ENCODE measurements at places on chromosomes 1 and 21.

- no peak for DNase-seq
Observed at GRCh38 chr21:23281917-23282316, 2283.7 kb downstream of the NCAM2 start.

DNA sequence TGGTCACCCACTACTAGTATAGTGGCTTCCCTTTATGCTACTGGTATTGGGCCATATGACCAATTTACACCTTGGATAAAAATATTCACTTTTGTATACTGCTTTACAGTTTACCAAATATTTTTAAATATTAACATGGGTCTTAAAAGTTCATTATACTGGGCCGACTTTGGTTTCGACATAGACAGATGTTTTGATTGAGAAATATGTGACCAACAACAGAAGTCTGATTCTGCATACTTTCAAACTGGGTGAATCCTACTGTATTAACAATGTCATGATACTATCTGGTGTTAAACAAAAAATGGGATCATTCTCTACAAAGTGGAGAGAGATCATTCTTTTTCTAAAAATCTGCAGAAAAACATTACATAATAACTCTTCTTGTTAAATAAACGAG, 134.8 kb downstream of the AKT3 start:
- DNase-seq, result no peak

DNA sequence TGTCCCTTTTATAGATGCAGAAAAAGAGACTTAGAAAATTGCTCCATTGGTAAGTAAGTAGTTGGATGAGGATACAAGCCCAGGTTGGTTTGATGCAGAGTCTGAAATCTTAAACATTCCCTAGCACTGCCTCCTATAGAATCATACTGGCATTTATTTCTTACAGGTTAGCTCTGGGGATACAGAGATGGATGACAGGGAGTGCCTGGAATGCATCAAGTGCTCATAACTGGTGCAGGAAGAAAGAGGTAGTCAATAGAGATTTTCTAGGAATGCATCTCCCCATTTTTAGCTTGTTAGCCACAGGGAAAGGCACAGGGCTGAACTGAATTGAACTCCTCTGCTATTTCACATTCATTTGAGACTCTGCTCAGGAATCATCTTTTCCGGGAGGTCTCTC, 269.0 kb upstream of the USP24 start:
- DNase-seq, result no peak

DNA sequence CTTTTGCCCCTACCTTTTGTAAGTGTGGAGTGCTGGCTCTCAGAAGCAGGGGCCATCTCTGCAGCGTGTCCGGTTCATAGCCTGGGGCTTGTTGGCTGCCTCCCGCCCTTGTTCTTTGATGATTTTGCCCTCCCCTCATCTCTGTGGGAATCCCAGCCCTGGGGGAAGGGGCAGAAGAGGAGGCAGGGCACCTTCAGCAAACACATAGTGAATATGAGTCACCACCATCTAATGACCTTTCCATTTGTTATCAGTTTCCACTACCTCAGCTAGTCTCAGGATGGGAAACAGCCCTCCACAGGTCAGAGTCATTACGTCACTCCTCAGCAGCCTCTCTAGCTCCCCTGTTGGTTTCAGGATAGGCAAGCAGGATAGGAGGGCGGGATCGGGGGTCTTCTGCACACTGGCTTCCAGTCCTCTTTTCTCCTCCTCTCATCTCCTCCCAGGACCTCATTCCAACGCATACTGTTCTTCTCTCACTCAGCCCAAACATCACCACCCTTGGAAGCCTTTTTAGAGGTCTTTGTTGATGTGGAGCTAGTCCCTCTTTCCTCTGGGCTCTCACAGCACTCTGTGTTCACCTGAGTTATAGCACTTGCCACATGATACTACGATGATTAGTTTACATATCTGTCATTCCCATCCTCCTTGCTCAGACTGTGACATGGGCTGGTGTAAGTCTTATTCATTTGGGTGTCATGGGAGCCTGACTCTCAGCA, 15.8 kb downstream of the GADD45A start:
- DNase-seq, result no peak

- no peak for DNase-seq
Observed at GRCh38 chr1:112927462-112927990, 28.5 kb downstream of the SLC16A1 start.

- no peak for DNase-seq
Observed at GRCh38 chr1:53892911-53893310, 1.1 kb upstream of the DIO1 start.

GRCh38 chr1:48665708-48666407, 110.8 kb downstream of the BEND5 start:
- no peak for DNase-seq

GRCh38 chr1:198416296-198416695, 124.2 kb downstream of the ATP6V1G3 start:
- DNase-seq, result no peak

DNA sequence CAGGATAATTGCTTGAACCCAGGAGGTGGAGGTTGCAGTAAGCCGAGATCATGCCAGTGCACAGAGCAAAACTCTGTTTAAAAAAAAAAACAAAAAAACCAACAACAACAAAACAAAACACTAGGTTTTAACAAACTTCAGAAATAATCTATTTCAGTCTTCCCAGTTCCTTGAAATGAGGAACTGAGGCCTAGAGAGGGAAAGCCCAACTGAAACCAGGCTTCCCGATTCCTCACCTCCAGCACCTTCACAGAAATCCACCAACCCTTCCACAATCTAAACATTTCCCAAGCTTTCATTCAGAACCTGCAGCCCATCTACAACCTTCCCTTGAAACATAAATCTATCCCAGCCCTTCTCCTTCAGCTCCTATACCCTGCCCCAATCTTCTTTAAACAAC, 612 bp upstream of the CD52 start:
- DNase-seq, result no peak

GRCh38 chr1:25432749-25433388, 2.2 kb downstream of the MACO1 start:
- DNase-seq, result no peak

DNA sequence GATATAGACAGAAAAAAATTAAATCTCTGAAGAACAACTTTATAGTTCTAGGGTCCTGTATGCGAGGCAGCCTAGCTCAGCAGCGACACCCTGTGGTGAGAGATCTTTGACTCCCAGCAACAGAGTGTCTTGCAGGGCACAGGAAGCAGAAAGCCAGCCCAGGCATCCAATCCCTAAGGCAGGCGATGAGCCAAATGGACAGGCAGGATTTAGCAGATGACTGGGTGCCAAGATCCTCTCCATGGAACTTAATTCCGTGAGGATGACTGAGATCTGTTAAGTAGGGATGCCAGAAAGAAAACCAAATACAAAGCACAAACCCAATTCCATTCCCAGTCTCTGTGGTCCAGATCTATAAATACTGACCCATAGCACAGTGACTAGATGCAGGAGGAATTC, 38.8 kb downstream of the HLCS start:
- peak; percentile 82 for DNase-seq

GRCh38 chr1:214990619-214991018, 91.9 kb upstream of the KCNK2 start:
- no peak for DNase-seq

- no peak for DNase-seq
Observed at GRCh38 chr1:24935615-24936484, 5.8 kb upstream of the RUNX3 start.

- no peak for DNase-seq
Observed at GRCh38 chr1:230415405-230416132, 10.6 kb downstream of the PGBD5 start.

GRCh38 chr1:241095847-241096246, 261.2 kb downstream of the RGS7 start:
- DNase-seq, result no peak

GRCh38 chr1:244085891-244086290, 34.8 kb downstream of the ZBTB18 start:
- DNase-seq, result no peak

GRCh38 chr1:64036549-64036948, 166.9 kb upstream of the UBE2U start:
- DNase-seq, result no peak

DNA sequence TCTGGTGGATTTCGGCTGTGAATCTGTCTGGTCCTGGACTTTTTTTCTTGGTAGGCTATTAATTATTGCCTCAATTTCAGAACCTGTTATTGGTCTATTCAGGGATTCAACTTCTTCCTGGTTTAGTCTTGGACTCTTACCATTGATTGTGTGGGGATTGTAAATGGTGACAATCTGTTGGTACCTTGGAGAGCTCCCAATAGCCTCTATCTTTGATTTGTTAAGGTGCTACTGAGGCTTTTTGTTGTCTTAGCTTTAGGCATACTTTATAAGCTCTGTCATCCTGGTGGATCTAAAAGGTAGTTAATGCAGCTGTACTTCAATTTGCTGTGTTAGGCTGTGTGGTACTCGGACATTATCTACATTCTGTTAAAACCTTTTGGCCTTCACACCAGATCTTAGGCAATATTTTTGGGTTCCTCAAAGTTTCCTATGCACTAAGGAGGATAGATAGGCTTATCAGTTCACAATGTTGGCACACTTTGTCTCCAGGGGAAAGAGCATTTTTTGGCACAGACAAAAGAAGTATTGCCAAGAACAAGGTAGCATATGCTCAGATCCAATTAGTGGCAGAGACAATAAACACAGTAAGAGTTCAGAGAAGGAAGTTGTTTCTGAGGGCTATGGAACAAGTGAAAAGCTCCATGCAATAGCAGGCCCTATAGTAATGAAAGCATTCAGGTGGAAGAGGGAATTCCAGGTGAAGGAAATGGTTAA, 230.4 kb downstream of the PDE4B start:
- no peak for DNase-seq

- DNase-seq, result no peak
Observed at GRCh38 chr1:239939602-239940001, 152.1 kb upstream of the FMN2 start.

GRCh38 chr1:63466759-63467158, 56.3 kb downstream of the ITGB3BP start:
- DNase-seq, result no peak

GRCh38 chr1:23575226-23575810, 16.0 kb upstream of the ID3 start:
- no peak for DNase-seq

DNA sequence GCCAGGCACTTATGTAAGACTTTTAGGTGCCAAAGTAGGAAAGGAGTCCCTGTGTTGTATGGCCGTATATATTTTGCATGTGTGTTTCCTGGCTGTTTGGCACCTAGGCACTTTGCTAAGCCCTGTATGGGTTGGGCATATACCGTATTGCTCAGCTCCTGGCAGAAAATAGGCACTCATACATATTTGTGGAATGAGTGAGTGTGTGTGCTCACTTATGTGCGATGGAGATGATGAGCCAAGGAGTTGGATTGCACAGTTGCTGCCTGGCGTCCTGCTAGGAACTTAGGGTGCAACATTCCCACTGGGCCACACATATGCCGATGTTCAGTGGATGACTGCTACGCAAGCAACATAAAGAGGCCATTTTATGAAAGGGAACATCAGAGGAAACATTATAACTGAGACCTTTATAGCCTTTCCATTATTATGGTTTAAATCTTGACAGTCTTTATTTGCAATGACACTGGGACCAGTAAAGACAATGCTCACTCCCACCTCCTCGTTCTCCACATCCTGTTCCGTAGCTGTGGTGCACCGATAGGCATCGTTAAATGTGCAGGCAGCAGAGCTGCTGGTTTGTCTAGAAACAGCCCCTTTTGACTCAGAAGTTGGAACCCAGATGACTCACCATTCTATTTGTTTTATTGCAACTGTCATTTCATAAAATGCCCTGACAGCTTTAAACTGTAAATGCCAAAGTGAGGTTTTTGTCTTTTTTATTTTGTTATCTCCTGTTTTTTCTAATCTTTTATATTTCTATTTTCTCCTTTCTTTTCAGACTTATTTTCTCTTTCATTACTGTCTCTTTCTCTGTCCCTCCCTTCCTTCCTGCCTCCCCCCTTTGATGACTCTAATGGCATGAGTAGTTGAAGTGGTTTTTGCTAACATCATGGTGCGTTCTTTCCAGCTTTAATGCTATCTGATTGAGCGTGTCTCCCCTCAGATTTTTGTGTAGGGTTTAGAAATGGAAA, 36.1 kb downstream of the PEX14 start:
- no peak for DNase-seq

DNA sequence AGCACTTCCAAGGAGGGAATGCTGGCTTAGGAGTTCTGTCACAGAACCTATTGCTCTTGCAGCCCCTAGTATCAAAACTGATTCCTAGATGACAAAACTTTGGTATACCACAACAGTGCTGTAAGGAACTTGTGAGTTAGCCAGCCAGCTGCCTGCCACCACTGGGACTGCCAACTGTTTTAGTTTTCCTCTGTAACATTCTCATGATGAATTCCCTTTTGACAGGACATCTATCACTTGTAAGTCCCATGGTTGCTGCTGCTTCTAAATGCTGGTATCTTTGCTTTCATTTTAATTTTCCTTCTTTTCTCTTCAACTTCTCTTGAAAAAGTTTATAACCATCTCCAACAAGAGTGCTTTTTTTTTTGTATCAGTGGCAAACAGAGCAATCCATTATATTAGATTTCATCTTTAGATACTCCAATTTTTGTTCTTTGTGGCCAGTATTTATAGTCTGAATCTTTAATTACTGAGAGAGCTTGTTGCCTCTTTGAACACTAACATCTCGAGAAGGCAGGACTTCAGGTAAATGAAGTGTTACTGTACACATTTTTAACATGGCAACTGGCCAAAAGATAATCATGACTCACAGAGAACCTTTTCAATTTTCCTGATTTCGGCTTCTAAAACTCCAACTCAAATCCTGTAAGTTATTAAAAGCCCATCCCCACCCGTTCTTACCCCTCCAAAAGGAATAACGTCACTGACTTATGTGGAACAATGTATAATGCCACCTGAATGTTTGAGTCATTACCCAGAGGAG, 19.8 kb downstream of the DBT start:
- DNase-seq, result no peak

DNA sequence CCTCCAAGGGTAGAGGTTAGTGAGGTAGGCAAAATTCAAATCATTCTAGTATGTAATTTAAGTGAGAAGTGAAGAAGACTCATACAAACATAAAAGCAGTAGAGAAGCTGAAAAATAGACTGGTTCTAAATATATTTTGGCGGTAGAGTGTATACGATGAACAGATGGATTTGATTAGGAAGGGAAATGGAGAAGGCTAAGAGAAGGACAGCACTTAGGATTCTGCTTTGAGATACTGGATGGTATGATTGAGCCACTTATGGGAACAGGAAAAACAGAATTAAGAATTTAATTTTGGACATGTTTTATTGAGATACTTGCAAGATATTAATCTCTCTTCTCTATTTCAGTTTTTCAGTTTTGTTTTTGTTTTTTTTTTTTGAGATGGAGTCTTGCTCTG, 60.1 kb downstream of the EPB41 start:
- DNase-seq, result no peak

GRCh38 chr1:210764536-210764935, 369.4 kb downstream of the KCNH1 start:
- DNase-seq, result no peak

DNA sequence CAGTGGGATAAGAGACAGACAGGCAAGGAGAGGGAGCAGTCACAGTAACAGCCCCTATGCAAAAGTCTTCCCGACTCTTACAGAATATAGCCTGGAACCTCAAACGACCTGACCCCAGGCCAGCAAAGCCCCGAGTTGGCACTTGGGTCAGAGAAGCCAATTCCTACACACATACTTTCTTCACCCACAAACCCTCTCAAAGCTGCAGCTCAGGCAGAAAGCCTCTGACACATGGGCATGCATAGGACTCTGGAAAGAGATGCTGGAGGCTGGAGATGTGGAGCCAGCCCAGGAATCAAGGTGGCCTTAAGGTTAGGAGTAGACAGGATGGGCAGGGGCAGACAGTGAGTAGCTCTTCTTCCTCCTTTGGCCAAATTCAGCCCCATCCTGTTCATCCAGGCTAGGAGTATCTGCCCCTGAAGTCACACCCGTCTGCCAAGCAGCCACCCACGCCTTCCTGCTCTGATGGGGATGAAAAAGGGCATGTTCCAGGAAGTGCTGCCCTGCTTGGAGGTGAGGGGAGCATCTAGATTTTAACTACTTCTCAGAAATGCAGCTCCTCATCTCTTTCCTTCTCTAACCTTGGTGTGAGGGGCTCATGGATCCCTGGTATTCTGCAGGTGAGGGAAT, 7.8 kb downstream of the SLC41A1 start:
- peak; percentile 63 for DNase-seq
